Esophagus muscularis mucosa (tissue), 4 donors: ENCODE measurements at places on chromosomes 4 and X. TPM values are rescaled to one million over a fixed set of nuclear protein-coding genes. Genes with fewer than 3 reads are reported as not detected.

GRCh38 chr4:33453916-33454315 lies 2733.7 kb downstream of the PCDH7 start:
- DNase-seq: no peak

DNA sequence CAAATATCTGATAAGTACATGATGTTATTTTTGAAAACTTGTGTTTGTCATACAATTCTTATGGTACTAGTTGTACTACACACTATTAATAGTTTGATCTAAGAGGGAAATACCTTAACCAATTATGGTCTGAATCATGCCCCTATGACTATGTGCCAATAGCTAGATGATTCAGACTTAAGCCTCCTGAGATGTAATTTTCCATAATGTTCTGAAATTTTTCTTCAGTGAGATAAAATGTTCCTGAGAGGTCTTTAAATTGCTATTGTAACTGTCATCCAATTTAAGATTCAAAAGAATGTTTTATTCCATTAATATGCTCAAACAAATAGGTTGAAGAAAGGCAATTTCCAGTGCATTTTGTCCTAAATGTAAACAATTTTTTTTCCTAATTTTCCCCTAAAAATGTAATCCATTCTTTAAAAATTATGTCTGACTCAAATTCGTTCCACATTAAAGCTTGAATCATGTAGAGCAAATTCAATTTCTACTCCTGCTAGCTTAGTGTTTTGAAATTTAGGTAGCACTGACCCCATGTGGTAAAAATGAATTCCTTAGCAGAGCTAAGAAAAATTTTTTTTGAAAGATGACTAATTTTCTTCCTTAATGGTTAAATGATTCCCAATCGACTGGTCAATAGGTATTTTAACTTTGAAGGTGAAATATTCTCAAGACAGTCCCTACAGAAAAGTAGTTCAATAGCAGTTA lies 49.1 kb downstream of the APOOL start:
- DNase-seq: no peak

DNA sequence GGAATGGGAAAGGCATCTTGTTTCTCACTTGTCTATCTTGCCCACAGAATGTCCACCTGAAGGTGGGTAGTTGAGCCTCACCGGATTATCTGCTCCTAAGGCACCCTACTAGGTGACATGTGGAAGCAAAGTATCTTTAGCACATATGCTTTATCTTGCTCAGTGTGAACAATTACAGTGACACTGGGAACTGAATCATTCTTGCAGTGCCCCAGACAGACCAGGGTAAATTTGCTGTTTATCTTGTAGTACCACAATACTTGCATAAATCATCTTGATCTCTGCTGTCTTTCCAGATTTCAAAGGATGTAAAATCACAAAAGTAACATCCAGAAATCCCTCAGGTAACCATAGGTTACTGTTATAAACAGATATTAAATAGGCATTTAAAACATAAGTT lies 930.0 kb upstream of the INTU start:
- DNase-seq: no peak

Gene CCSER1
- 3.6 TPM for total RNA-seq

Gene SCML2
- 1.7 TPM for total RNA-seq

DNA sequence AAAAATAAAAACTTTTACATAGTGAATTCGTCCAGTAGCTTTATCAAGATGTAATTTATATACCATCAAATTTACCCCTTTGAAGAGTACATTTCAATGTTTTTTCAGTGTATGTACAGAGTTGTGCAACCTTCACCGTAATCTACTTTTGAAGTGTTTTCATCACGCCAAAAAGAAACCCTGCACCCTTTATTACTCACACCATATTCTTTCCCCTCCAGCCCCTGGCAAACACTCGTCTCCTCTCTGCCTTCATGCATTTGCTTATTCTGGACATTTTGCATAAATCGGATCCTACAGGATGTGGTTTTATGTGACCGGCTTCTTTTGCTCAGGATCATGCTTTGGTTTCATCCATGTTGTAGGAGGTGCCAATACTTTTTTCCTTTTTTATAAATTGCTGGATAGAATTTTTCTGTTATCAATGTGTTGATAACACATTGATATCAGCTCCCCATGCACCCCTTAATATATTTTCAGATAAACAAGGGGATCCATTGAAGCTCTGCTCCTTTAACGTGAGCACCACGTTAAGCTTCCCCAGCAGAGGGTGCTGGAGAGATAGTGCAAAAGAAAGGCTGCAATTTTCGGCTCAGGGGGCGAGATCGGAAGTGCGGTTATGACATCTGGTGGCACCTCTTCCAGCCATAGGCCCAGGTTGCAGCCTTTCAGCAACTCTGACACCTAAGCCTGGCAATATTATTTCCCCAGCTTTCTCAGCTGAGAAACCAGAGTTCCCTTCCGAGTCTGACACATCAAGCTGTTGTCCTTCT lies 100.1 kb upstream of the VCX3B start:
- DNase-seq: no peak

DNA sequence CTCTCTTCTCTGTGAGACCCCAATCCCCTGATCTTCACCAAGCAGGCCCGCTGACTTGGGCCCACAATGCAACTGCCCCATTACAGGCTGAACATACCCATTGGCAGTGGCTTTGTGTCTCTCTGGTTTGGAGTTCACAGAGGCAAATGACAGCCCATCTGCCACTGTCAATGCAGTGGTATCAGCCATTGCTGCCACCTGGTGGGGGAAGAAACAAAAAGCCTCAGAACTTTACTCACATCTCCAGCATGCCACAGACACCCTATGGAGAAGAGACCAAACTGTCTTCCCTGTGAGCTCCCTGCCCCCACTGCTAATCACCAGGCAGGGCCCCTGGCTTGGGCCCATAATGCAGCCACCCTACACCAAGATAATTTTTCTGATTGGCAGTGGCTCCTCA lies 729.3 kb upstream of the ACTRT1 start:
- no peak for DNase-seq

Gene ATOH1
- not detected for total RNA-seq

Gene NXF2B
- total RNA-seq: not detected

Gene UGT2A1
- total RNA-seq: not detected
